ENCODE measurements at places on chromosomes 1 and 21. TPM values are rescaled to one million over a fixed set of nuclear protein-coding genes. Genes with fewer than 3 reads are reported as not detected.

The OR2T29 gene
- total RNA-seq = not detected

- H3K27ac ChIP-seq = peak overlapping the region; percentile 95
- H3K27me3 ChIP-seq = no peaks in the 10 kb centered on the region
- no peak for DNase-seq
- peak overlapping the region; percentile 78 for H3K4me3 ChIP-seq
- peaks cover 15% of the 10 kb centered on the region for H3K4me1 ChIP-seq
Observed at GRCh38 chr1:202888221-202888530, 773 bp downstream of the RABIF start.

- no peaks in the 10 kb centered on the region for H3K36me3 ChIP-seq
- H3K4me3 ChIP-seq = no peak overlapping the region
- no peak overlapping the region for H3K27ac ChIP-seq
- DNase-seq = no peak
Observed at GRCh38 chr1:173661271-173661670, 8.4 kb downstream of the ANKRD45 start.

DNA sequence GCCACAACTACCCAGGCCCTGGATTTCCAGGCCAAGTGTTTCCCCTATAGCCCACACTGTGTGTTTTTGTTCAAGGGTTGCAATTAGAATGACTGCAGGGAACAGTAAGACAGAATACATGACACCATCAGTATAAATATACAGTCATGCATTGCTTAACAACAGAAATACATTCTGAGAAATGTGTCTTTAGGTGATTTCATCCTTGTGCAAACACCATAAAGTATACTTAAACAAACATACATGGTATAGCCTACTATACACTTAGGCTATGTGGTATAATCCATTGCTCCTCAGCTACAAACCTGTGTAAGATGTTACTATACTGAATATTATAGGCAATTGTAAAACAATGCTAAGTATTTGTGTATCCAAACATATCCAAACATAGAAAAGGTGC lies 7.5 kb upstream of the SLC44A5 start:
- no peaks in the 10 kb centered on the region for H3K36me3 ChIP-seq
- no peak overlapping the region for H3K27ac ChIP-seq
- no peaks in the 10 kb centered on the region for H3K27me3 ChIP-seq
- no peak overlapping the region for H3K4me3 ChIP-seq

- no peak overlapping the region for H3K27ac ChIP-seq
- DNase-seq = no peak
Observed at GRCh38 chr1:167166690-167167075, 54.0 kb upstream of the POU2F1 start.

GRCh38 chr1:116570358-116571214 lies at the start of gene CD58:
CD58 (minus strand) TSS chr1:116571026; CDS start chr1:116570972, 54 bp downstream.
- no peaks in the 10 kb centered on the region for H3K27me3 ChIP-seq
- no peaks in the 10 kb centered on the region for H3K36me3 ChIP-seq
- peak; percentile 65 for DNase-seq
- peaks cover 33% of the 10 kb centered on the region for H3K4me1 ChIP-seq
- H3K4me3 ChIP-seq = peak within 1 kb of the TSS; percentile 74

DNA sequence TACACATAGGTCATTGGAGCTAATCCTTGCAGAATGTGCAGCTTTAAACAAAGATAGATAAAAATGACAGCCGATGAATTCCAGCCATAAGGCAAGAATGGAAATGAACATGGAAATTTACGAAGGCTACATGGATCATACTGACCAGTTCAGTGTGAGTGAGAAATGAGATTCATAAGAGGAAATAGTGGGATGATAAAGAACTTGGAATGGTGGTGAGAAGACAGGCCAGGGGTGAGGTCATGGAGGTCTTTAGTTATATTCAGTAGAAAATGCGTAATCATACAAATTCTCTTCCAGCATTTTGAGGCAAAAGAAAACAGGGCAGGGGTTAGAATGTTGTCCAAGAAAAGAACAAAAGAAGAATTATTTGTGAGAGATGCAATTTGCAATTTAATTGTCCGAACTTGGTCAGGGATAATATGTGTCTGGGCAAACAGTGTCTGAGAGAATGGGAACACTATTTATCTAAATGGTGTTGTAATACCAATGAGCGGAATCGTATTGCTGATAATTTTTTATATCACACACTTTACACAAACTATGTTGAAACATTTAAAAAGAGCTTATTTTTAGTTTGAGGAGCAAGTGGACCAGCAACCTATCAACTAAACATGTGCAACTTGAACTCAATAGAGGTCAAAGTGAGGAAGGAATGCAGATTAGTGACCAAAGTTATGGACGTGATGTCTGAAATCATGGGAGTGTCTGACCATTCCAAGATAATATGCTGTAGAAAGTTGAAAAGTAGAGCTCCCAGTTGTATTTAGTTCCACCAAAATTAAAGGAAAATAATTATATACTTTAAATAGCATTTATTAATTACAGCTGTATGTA lies 739.0 kb upstream of the NCAM2 start:
- no peak overlapping the region for H3K4me3 ChIP-seq
- H3K36me3 ChIP-seq = no peaks in the 10 kb centered on the region
- DNase-seq = no peak

The TTC39A gene
- 0.33 TPM for total RNA-seq

DNA sequence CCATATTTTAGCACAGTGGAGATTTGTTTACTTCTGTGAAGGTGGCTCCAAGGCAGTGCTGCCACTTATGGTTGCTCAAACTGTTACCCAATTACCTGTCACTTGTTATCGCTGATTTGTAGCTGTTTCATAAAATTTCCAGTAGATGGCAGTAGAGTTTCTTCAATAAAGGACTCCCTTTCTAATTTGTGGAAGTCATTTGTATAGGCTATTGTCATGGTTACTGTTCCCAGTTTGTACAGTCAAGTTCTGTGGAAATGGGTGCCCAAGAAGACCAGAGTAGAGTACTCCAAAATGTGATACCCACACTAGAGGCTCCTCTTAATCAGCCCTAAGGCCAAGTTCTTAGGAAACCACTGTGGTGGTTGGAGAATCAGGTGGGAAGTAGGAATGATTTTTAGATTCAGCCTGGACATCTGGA lies 186.1 kb downstream of the CLEC20A start:
- no peaks in the 10 kb centered on the region for H3K36me3 ChIP-seq
- H3K27ac ChIP-seq = no peak overlapping the region
- no peaks in the 10 kb centered on the region for H3K4me1 ChIP-seq
- DNase-seq = peak; percentile 77
- no peaks in the 10 kb centered on the region for H3K27me3 ChIP-seq
- H3K4me3 ChIP-seq = no peak overlapping the region

The OXCT2 gene
- not detected for total RNA-seq

DNA sequence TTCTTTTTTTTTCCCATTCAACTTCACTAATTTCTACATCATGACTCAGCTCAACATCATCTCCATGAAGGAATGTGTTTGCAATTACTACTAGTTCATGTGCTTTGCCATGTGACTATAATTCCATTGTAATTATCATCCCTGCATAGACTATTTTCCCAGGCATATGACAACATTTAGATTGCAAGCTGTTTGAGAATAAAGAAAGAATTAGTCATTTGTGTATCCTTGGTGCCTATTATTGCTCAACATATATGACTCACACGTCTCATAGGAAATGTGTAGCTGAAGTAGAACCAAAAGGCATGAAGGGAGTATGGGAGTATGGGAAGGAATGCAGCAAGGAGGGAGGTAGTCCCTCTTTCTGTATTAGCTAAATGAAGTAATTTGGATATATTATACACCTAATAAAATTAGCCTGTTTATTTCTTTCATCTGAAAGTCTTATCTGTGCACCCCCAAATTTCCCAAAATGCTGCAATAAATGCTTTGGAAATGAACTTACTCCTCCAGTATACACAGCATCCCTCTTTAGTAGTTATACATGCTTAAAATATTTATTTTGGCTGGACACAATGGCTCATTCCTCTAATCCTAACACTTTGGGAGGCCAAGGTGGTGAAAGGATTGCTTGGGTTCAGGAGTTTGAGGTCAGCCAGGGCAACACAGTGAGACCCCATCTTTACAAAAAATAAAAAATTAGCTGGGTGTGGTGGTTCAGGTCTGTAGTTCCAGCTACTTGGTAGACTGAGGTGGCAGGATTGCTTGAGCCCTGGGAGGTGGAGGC lies 316.9 kb upstream of the ADGRL4 start:
- no peak for DNase-seq
- no peak overlapping the region for H3K4me3 ChIP-seq
- no peaks in the 10 kb centered on the region for H3K27me3 ChIP-seq
- no peak overlapping the region for H3K27ac ChIP-seq
- H3K36me3 ChIP-seq = no peaks in the 10 kb centered on the region

The FALEC gene
- total RNA-seq = 0.71 TPM

The MEF2D gene
- 1.3 TPM for total RNA-seq

DNA sequence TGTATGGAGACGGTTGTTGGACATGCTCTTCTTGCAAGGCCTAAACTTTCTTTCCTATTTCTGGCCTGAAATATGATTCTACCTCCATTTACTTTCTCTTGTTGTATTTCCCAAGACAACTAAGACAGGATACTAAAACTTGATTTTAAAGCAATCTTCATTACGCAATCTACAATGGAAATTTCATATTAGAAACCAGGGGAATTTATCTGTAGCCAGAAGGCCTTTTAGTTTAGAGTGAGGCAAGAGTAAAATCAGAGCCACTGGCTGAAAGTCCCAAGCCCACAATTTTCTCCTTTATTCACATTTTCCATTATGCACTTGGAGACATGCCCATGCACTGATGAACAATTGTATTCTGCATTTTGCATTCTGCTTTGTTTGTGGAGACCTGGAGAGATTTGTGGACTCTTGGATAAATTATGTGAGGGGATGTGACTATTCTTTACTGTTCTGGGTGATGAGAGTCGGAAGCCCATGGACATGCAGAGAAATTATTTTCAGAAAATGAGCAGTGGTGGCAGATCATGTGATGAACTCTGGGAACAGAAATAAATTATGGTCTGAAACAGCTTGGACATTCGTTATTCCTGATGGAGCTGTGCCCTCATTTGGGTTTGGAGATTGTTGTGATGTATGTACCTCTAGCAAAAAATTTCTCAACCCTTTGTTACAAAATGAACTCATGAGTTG lies 336.8 kb downstream of the SEC16B start:
- H3K27ac ChIP-seq = no peak overlapping the region

DNA sequence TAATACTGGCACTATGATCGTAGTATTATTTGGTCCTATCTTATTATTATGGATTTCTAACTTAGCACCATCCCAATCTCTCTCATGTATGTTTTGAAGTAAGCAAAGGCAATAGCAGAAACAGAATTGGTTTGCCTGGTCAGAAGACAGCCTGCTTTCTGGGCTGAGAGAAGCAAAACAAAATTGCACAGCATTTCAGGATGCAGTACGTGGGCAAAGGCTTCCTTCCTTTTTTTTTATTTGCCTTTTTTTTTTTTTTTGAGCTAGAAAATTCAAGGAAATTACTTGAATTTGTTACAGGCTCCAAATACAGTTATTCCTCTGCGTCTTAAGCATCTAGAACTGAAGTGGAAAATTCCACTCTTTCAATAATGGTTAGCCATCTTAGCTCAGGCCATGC lies 8.8 kb downstream of the CDA start:
- DNase-seq = no peak
- H3K4me1 ChIP-seq = no peaks in the 10 kb centered on the region
- H3K27ac ChIP-seq = no peak overlapping the region
- H3K36me3 ChIP-seq = no peaks in the 10 kb centered on the region

GRCh38 chr1:240190881-240191401 lies 99.3 kb downstream of the FMN2 start:
- DNase-seq = peak; percentile 2
- H3K27me3 ChIP-seq = no peaks in the 10 kb centered on the region
- no peaks in the 10 kb centered on the region for H3K4me1 ChIP-seq
- no peak overlapping the region for H3K27ac ChIP-seq
- H3K4me3 ChIP-seq = no peak overlapping the region

The CFHR1 gene
- total RNA-seq = not detected

The RAB7B gene
- total RNA-seq = 0.34 TPM

GRCh38 chr1:156228501-156228900 lies 13.5 kb upstream of the BGLAP start:
- no peak overlapping the region for H3K27ac ChIP-seq
- no peaks in the 10 kb centered on the region for H3K27me3 ChIP-seq
- H3K4me3 ChIP-seq = no peak overlapping the region
- no peak for DNase-seq
- peaks cover 40% of the 10 kb centered on the region for H3K36me3 ChIP-seq

The GSTM5 gene
- total RNA-seq = not detected

GRCh38 chr1:226217273-226217672 lies 6.2 kb upstream of the MIXL1 start:
- no peak overlapping the region for H3K4me3 ChIP-seq
- no peaks in the 10 kb centered on the region for H3K36me3 ChIP-seq
- H3K27ac ChIP-seq = no peak overlapping the region

The ADSS2 gene
- 63.3 TPM for total RNA-seq

The RHD gene
- not detected for total RNA-seq

The LEFTY2 gene
- total RNA-seq = 0.15 TPM

- H3K27me3 ChIP-seq = no peaks in the 10 kb centered on the region
- DNase-seq = no peak
- H3K27ac ChIP-seq = no peak overlapping the region
Observed at GRCh38 chr1:165580931-165581871, 37.4 kb downstream of the LRRC52 start.

DNA sequence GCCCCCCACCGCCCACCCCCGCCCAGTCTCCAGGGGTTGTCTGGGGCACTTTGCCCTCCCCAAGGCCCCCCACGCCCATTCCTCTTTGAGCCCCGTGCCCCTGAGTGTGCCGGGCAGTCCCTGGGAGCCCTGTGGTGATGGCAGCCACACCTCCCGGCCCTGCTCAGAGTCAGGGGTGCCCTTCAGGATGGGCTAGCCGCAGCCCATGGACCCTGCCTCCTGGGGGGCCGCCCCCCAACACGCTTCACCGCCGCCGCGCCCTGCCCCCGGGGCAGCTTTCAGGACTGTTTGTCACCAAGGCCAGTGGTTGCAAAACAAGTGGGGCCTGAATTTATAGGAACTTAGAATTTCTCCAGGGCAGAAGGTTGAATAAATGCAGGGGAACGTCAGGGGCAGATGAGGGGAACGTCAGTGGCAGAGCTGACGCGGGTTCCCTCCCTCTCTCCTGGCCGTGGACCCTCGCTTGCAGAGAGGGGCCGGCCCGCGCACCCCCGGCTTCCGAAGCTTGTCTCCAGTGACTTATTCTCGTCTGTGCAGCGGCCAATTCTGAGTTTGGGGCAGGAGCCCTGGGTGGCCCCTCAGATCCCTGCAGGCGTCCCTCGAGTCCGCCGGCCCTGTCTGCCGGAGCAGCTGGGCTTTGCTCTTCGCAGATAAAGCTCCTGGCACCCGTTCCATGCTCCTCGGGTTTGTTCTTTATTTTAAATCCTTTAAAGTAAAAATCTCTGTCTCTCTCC lies 41.2 kb upstream of the ADARB1 start:
- DNase-seq = no peak
- peaks cover 31% of the 10 kb centered on the region for H3K4me1 ChIP-seq

Data from HepG2 (cell line).